ENCODE measurements at places on chromosomes 4 and X. TPM values are rescaled to one million over a fixed set of nuclear protein-coding genes. Genes with fewer than 3 reads are reported as not detected.
A peak's percentile ranks its signal among the peaks of the same experiment; 100 is the strongest.

- DNase-seq, result no peak
These were observed 179.6 kb upstream of the TENM3 start for GRCh38 chr4:182063651-182064050.

Gene BANK1
- under 0.01 TPM for total RNA-seq

DNA sequence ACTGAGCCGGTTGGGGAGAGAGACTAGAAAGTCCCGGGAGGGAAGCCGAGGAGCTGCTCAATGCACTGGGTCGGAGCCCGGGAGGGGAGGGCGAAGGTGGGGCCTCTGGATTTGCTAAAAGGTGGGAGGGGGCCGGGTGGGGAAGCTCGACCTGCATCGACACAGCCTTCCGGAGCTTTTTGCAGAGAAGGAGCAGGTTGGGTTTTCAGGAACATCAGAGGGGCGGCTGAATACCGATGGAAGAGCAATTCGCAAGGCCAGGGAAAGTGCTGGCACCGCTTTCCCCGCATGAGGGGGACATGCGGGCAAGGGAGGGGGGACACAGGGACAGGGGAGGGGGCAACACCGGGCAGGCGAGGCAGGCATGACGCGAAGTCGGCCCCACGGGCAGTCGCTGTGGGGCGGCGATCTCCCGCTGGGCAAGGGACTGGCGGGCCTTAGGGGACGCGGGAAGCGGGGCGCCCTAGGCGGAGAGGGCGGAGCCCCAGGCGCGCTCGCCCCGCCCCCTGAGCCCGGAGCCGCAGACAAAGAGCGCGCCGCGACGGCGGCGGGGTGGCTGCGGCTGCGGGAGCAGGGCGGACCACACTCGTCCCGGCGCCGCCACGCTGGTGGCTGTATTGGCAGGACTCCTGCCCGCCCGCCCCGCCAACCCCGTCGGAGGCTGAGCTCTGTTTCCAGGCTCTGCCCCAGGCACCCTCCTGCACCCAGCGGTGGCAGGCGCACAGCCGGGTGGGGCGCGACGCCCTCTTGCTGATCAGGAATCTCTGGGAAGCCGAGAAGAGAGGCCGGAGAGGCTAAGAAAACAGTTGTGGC is 11.6 kb downstream of the PDZD4 start:
- DNase-seq, result no peak

GRCh38 chr4:171157462-171158082 is 655.6 kb upstream of the GALNTL6 start:
- DNase-seq, result no peak

DNA sequence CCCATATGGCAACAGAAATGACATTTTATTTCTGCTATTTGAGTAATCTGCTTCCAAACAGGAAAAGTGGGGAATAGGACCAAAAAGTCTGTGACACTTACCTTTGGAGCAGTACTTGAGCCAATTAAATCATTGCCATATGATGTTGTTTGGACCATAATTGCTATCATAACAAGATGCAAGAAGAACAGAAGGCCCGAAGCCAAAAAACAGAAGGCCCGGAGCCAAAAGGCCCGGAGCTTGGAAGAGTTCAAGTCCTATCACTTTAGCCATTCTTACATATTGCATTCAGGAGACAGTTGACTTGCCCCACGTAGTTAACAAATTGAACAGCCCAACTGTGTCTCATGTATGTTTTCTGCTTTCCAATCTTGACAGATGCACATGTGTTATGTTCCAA is 285.6 kb downstream of the ARHGAP24 start:
- no peak for DNase-seq

DNA sequence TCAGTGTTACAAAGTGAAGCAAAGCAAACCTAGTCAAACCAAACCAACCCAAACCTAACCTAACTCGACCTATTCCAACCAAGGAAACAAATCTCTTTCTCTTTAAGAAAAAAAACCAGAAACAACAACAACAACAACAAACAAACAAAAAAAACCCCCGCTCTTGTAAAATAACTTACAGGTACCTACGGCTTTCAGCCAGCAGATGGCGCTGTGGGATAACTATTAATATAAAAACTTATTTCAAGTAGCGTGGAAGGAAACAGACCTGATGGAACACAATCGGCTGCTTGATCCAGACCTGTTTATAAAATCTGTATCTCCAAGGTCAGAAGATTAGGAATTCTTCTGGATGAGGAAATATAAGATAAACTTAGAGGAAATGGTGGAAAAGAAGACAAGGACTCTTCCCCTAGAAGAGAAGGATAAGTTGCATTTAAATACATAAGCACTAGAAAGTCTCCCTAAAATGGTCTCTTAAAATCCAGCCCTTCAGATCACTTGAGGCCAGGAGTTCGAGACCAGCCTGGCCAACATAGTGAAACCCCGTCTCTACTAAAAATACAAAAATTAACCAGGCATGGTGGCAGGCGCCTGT is 34.4 kb upstream of the CDKL5 start:
- DNase-seq, result peak; percentile 63

- no peak for DNase-seq
These were observed at the start of gene IGFBP7 for GRCh38 chr4:57109847-57110639. IGFBP7 (minus strand) TSS chr4:57110385; CDS start chr4:57110351, 34 bp downstream.

DNA sequence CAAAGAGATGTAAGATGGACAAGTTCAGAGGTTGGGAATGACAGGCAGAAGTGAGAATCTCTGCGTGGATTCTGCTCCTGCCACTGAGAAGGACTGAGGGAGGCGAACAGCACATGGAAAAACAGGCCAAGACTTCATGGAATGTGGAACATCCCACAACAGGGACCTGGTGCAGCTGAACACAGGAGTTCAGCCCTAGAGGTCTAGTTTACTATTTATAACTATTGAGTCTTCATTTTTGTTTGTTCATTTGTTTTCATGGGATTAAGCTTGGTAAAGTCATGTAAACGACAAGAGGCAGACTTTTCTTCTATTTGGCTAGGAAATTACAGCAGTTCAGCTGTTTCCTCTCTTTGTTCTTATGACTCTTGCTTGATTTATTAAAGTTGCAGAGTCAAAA is 234.5 kb downstream of the MAML3 start:
- DNase-seq, result peak; percentile 65

Gene TMLHE
- 14.2 TPM for total RNA-seq

DNA sequence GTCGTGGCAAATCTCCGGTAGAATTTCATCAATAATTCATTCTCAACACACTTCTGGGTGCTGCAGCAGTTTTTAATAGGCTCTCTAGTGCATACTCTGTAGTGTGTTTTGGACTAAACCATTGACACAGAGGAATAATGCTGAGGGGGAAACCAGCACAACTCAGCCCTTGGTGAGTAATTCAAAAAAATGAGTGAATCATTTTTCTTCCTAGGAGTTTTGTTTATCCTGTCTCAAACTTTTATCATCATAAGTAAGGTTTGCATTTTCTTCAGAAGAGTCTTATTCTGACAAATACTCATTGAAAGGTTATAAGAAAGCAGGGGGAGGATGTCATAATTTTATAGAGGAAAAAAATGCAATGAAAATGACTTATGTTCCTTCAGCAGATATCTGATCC is 2542.7 kb downstream of the PCDH7 start:
- no peak for DNase-seq

DNA sequence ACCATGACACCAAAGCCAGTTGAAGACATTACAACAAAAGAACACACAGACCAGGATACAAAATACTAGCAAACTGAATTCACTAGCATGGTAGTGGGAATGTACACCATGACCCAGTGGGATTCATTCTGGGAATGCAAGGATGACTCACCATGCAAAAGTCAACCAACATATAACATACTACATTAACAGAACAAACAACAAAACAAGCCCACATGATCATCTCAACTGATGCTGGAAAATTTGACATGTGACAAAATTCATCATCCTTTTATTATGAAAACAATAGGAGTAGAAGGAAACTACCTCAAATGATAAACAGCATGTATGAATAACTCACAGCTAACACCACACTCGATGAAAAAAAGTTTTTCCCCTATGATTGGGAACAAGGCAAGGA is 190.2 kb downstream of the DCLK2 start:
- DNase-seq, result peak; percentile 25

- peak; percentile 79 for DNase-seq
These were observed 29.8 kb downstream of the MSN start for GRCh38 chrX:65697211-65697641.

Gene FAM241A
- total RNA-seq, result under 0.01 TPM

GRCh38 chr4:174537634-174538033 is 15.3 kb upstream of the HPGD start:
- DNase-seq, result no peak

DNA sequence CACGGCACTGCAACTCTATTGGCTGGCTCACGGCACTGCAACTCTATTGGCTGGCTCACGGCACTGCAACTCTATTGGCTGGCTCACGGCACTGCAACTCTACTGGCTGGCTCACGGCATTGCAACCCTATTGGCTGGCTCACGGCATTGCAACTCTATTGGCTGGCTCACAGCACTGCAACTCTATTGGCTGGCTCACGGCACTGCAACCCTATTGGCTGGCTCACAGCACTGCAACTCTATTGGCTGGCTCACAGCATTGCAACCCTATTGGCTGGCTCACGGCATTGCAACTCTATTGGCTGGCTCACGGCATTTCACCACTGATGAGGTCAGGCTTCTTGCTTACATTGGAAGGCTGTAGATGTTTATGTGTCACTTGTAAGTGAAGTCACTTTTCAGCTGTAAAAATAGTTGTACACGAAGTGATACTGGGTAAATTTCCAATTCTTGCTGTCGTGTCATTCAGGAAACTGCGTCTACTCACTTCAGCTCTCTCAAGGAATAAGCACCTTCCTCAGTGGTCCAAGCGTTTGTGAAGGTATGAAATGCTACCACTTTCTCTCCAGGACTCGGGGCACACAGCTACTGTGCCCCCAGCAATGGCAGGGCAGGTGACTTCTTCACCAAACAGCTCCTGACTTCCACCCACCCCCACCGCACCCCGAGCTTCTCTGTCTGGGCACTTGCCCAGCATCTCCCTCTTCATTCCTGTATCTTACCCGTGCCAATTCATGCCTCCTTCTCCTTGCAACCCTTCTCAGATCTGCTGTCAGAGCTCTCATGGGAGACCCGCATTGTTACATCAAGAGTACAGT is 141.3 kb downstream of the AFAP1 start:
- peak; percentile 82 for DNase-seq

Gene SEC24B
- total RNA-seq, result 19.0 TPM

All from IMR-90 (cell line).